KBM-7 (cell line): ENCODE measurements at places on chromosomes 12 and 14.
A peak's percentile ranks its signal among the peaks of the same experiment; 100 is the strongest.

DNA sequence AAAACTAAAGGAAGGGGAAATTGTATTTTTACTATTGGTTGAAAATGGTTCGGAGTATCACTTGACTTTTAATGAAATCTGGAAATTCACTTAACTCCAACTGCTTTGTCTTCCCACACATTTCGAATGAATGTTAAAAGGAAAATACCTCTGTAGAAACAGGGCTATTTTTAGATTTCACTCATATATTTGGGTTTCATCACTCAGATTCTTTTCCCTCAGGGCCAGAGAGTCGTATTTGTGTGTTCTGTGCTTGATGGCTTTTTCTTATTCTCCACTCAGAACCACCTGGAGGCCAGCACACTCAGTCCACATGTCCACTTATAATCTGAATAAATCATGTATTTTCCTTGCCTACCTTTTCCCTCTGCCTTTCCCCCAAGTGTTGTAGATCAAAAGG lies 40.0 kb downstream of the DAAM1 start:
- DNase-seq = no peak

GRCh38 chr12:9786726-9787717 lies 26.3 kb upstream of the CD69 start:
- peak; percentile 83 for DNase-seq

DNA sequence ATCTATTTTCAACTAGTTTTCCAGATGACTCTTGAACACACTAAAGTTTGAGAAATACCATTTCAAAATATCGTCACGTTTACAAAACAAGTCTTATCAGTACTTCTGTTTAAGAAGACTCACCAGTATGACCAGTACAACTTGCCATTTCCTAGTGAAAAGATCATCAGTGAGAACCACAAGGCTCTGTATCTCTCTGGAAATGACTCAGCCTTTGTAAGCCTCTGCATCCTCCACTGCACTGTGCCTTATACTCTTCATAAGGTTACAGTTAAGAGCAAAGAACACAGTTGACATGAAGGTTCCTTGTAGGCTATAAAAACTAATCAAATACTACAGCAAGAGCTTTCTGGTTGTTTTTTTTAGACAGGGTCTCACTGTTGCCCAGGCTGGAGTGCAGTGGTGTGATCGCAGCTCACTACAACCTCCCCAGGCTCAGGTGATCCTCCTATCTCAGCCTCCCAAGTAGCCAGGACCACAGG lies 5.7 kb upstream of the VTI1B start:
- no peak for DNase-seq

GRCh38 chr12:109127533-109128242 lies 11.3 kb downstream of the ACACB start:
- DNase-seq = no peak

- DNase-seq = peak; percentile 64
Measured at GRCh38 chr12:104219361-104219892, 3.8 kb downstream of the TXNRD1 start.

GRCh38 chr12:6603095-6603567 lies 4.0 kb downstream of the CHD4 start:
- DNase-seq = no peak

GRCh38 chr12:92719674-92720073 lies 16.9 kb downstream of the PLEKHG7 start:
- DNase-seq = no peak

DNA sequence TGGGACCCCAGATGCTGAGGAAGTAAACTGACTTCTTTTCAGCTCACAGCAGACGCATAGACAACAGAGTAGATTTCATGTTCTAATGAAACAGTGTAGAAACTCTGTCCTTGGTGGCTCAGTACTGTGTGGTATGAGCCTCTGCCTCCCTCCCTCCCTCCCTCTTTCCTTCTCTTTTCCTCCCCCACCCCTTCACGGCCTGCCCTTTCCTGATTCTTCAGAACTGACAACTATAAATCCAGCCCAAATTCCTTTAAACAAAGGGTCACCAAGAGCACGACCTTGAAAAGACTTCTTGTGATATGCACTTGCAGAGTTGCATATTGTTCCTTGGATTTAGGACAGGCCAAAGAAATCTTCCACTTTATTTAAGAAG lies 164.0 kb downstream of the ETV6 start:
- no peak for DNase-seq

- DNase-seq = no peak
Measured at GRCh38 chr14:54589076-54589475, 22.1 kb downstream of the SAMD4A start.
